ENCODE measurements at places on chromosomes 6 and 20.
A peak's percentile ranks its signal among the peaks of the same experiment; 100 is the strongest.

DNA sequence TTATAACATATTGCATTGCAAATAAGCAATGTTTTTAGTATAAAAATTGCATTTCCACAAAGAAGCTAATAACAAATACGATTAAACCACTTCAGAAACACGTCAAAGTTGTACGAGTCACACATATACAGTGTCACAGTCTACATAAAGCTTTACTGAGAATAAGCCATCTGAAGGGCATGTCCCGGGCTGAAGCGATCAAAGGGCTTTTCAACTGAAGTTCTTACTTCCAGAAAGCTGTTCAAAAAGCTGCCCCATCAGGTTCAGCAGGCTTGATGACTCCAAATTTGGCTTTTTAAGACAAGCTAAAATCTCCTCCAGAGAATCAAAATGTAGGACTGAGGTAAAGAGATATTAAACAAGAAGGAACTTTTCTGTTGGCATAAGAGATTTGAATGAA lies 37.5 kb upstream of the HAO1 start:
- no peak for DNase-seq

- no peak for DNase-seq
Observed at GRCh38 chr6:5701174-5701573, 305.6 kb downstream of the NRN1 start.

DNA sequence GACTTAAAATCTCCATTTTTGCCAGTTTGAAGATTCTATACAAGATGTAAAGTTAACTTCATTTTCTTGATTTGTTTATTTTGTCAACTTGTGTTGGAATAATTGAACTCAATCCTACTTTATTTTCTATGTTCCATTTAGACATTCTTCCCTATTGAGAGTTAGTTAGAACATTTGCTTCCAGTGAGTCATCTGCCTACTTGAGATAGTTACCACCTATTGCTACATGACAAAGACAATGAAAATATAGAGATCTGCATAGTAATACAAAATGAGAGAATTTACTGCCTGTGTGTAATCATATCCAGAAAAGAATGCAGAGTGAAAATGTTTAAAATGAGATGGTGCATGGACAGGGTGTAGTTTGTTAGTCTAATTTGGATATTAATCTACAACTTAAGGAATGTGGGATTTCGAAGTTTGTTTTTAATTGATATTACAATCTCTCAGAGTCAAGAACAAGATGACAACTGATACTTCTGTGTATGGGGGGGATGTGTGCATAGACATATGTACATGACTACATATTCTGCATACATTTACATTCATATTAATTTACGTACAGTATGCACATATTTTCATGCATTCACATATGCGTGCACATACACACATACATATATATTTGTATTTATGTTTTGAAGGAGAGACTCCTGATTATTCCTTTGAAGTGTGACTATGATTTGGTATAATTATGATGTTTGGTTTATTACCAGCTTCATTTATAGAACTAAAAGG lies 420.1 kb downstream of the NKAIN2 start:
- no peak for DNase-seq

DNA sequence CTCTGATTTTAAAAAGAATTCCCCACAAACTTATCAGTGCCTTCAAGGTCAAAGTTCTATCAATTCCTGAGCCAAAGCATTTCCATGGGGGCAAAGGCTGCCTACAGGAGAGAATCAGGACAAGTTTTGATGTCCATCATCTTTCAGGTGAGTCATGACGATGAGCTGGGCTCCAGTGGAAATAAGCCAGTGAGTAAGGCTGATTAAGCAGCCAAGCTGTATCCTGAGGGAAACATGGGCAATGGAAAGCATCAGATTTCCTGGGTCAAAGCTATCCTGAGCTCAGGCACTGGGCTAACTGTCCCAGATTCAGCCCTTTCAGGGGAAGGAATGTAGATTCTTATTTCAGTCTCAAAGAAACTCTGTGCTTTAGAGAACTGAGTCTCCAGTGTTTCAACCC lies 377.4 kb downstream of the CD109 start:
- no peak for DNase-seq

DNA sequence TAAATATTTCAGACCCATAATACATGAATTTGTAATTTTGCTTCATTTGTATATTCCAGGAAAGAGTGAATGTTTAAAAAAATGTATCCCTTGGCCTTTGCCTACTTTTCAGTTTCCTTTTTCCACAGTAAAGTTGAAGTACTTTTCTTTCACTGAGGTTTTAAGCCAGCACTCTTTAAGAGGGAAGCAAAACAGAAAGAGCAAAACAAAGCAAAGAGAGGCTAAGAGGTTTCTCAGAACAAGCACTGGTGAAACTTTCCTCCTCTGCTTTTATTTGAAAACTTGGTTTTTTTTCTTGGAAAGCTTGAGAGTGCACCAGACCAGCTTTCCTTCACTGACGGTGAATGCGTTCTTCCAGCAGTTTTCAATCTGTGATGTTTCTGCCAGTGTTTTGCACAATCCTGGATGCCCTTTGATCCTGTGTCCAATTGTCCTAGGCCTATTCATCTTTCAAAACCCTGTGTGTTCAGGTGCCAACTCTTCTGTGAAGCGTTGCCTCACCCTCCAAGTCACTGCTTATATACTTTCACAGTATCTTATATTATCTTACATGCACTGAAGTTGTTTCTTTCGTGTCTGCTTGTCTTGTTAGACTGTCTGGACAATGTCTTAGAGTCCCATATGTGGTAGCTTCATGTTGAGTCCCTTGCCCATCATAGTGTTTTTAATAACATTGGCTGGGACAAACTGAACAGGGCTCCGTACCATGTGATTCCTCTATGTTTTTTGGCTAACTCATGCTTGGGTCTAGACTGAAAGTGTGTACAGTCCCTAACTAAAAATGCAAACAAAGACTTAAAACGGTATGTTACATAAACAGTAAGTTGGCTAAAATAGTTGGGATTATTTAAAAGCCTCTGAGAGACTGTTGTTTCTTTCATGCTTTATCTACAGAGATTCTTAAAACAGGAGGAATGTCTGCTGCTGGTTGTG lies 1.9 kb downstream of the RNF217 start:
- peak; percentile 8 for DNase-seq

DNA sequence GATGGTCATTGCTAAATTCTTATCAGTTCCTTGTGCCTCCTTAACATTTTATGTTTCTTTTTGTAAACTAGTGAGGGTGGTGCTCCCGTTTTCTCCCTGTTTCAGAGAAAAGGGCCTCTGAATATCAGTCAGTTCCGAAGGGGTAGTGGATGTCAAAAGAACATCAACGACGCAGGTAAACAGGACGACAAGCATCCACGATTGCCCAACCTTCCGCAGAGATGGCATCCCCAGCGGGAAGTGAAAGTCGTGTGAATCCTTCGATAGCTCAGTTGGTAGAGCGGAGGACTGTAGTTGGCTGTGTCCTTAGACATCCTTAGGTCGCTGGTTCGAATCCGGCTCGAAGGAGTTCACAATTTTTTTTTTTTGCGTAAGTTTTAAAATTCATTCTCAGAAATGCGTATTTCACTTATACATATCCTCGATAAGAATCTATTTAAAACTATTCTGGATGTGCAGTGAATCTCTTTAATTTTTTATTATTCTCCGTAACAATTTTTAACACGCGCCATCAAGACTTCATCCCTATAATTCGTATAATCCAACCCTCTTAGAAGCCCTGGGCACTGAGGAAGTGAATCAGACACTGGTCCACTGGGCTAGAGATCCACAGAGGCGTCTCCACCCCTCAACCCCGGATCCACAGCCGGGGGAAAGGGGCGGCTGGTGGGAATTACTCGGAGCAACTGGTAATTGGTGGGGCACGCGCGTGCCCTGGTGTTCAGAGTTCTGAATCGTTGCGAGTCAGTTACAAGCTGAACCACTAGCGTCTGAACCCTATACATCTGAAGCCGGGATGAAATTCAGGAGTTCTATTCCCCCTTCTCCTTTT lies 27.9 kb upstream of the ABT1 start:
- DNase-seq, result peak; percentile 93

DNA sequence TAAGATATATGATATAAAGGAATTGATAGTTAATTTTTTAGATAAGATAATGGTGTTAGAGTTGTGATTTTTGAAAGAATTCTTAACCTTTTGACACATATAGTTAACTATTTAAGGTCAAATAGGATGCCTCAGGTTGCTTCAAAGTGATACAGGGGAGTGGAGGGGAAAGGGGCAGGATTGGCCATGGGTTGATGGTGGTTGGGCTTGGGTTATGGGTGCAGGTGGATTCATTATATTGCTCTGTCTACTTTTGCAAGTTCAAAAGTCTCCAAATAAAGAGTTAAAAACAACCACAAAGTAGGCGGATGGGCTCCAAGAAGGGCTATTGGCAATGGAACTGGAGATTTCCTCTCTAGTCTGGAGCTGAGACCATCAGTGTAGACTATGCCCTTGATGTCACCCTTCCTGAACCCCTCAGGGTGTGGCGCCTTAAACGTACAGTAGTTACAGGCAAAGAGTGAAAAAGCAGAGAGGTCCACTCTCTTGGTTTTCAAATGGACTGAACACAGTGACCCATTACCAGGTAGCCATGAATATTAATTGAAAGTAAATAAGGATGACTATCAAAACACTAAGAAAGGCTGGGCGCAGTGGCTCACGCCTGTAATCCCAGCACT lies 81.2 kb downstream of the PTPN1 start:
- no peak for DNase-seq

DNA sequence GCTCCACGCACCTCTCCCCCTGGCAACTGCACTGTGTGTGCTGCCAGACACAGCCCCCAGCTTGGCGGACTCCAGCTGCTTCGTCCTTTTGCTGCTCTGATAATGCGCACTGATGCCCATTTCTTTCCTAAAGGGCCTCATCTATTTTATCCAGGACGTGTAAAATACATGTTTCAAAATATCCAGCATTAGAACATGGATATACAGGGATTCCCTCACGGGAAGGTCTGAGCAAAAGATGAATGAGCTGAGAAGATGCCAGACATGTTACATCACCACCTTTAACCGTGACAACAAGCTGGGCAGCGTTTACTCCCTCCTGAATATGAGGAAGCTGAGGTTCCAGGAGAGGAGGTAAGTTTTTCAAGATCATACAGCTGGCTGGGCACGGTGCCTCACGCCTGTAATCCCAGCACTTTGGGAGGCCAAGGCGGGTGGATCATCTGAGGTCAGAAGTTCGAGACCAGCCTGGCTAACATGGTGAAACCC lies 32.8 kb downstream of the TNXB start:
- DNase-seq, result no peak

GRCh38 chr6:53441035-53441493 lies 92.3 kb upstream of the ELOVL5 start:
- no peak for DNase-seq

DNA sequence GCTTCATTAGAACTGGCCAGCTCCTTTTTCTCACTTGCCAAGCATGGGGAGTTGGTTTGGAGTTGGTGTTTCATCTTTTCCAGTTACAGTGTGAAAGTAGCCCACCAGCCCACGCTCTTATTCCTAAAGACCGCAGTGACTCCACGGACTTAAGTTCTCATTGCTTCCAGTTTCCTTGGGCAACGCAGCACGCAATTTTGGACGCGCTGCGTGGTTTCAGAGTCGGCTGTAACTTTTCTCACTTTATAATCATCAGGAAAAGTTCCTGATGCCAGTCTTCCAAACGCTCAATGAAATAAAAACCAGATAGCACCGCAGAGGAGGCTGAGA lies 381 bp upstream of the PEX7 start:
- peak; percentile 7 for DNase-seq

DNA sequence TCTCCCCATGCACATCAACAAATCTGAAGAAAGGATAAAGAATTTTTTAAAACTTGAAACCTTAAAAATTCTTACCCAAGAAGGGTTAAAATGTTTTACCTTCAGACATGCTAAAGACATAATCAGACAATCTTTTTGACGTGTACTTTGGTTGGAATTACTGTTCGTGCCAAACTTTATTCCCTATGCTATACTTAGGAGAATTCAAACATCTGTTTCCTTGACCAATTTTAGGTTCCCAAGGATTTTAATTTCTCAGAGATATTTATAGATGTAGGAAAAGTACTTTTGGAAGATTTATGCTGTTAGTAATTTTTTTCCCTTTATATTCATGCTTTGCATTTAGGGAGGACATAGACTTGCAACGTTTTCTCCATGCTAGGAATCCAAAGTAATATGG lies 108.4 kb downstream of the AFG1L start:
- DNase-seq, result no peak

DNA sequence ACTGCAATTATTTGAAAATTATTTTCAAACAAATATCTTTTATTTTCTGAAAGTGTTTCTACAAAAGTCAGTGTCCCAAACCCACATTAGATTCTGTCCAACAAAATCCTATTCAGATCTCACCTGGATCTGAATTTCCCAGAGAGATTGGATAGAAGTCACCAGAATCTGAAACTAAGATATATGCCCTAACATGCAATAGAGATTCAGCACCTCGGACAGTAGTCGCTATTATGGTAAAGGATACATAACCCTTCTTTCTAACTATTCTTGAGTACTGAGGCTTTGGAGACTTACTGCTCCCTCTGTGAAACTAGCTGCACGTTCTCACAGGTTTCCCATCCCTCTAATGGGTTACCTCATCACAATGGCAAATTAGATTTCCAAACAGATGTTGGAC lies 151.4 kb downstream of the ID4 start:
- DNase-seq, result peak; percentile 68
